ENCODE measurements at places on chromosomes 12 and 14.

DNA sequence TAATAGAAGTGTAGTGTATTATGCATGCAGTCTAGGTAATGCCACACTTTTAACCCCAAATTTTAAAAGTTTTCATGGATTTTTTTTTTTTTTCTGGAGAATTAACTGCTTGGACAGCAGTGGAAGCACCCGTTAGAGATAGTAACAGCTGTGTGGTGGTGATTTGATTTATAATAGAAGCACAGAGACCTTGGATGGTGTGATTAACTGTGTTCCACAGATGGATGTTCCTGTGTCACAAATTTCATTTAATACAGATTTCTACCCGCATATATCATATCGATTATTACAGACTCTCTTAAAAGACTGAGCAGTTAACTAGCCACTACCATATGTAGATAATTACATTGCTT, 47.0 kb downstream of the IFT81 start:
- DNase-seq: no peak

GRCh38 chr14:73717711-73718417, 3.7 kb upstream of the PNMA1 start:
- DNase-seq: no peak

GRCh38 chr14:65356327-65356836, 56.1 kb upstream of the FUT8 start:
- peak; percentile 44 for DNase-seq

GRCh38 chr12:8914716-8915526, 612 bp downstream of the PHC1 start:
- DNase-seq: peak; percentile 40

GRCh38 chr12:113638460-113638775, 166.7 kb upstream of the LHX5 start:
- no peak for DNase-seq

DNA sequence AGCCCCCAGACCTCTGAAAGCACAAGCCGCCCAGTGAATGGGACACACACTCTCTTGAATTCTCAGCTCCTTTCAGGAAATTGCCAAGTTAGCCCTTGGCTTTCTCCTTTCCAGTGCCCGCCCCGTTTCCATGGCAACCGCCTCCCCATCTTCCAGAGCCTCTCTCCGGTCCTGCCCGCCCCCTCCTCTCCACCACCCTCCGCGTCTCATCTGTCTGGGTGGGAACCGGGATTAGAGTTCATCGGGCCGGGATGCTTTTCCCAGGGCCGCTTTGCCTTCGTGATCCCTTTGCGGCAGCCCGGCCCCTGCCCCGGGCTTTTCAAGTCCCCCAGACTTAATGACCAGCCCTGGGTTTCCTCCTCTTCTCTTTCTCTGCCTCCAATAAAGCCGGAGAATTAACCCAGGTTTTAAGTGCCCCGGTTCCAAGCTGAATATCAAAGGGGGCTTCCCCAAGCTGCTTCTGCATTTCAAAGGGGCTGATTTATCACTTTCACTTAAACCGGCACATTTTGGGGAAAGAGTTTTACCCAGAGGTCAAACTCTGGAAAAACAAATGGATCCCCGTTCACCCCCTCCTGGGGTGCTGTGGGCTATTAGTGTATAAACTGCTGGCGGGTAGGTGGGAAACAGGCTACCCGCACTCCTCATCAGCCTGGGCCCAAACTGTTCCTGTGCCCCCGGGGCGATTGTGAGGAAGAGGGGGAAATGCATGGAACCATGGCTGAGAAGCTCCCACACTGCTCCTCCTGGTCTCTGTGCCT, 101.7 kb downstream of the ZFP36L1 start:
- no peak for DNase-seq

DNA sequence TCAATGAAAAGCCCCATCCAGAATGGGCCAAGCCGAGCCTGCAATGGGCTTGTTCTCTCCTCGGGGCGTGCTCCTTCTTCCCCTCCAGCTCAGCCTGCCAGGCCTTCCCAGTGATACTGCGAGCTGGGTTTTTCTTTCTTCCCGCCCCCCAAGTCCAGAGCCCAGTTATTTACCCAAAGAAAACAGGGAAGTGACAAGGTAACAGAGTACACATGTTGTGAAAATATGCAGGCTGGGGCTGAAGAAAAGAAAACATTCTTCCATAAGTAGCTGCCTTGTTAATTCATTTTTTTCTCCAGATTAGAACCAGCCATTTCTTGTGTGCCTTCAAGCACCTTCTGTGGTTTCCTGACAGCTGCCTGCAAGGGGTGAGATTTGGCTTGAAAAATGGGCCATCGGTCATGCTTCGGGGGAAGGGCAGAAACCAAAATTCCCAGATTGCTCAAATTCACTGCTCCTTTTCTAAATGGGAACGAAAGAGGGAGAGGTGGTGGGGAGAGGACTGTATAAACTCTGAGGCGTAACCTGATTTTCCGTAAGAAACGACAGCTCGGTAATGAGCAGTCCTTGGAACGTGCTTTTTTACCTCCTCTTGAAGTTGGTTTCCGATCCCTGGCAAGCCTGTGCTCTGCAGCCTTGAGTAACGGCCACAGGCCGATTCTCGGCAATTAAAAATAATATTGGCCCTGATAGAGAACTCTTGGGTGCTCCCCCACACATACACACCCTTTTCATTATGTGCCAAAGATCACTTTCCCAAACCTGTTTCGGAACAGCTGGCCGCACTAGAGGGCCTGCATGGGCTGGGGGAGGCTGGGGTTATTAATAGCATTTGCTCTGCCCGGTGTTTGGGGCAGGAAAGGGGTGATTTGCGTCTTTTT, 229.4 kb downstream of the ZFP36L1 start:
- DNase-seq: peak; percentile 20

- DNase-seq: no peak
Observed at GRCh38 chr14:96920023-96920422, 122.8 kb downstream of the VRK1 start.

DNA sequence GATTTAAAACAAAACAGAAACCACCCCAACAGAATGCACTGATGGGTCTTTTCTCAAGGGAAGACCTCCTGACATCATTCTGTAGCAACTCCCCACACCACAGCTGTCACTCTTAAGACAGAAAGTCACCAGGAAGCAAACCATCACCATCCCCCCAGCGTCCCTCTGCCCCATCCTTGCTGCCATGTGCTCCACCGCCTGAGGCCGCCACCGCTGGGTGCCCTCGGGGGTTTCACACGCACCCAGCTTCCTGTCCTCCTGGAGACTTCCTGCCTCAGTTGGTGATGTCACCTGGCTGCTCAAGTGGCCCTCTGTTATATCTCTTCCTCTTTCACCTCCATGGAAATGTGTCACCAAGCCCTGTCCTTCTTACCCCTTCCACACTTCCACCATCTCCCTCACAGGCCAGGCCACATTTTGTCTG, 71.4 kb upstream of the GPR68 start:
- peak; percentile 93 for DNase-seq

GRCh38 chr14:101475456-101476257, 85.6 kb upstream of the DIO3 start:
- DNase-seq: no peak

GRCh38 chr14:68627050-68627867, 165.6 kb downstream of the ZFP36L1 start:
- DNase-seq: no peak

- DNase-seq: peak; percentile 26
Observed at GRCh38 chr12:47328831-47329545, 249.2 kb upstream of the AMIGO2 start.

- no peak for DNase-seq
Observed at GRCh38 chr12:52264435-52264825, 10.0 kb upstream of the KRT86 start.

- no peak for DNase-seq
Observed at GRCh38 chr12:113660936-113661335, 189.3 kb upstream of the LHX5 start.

- peak; percentile 94 for DNase-seq
Observed at GRCh38 chr14:60344751-60345150, 95.7 kb downstream of the PPM1A start.

GRCh38 chr14:55075628-55076175, 24.3 kb downstream of the MAPK1IP1L start:
- no peak for DNase-seq

GRCh38 chr12:263574-263973, 938 bp upstream of the SLC6A13 start:
- DNase-seq: no peak

DNA sequence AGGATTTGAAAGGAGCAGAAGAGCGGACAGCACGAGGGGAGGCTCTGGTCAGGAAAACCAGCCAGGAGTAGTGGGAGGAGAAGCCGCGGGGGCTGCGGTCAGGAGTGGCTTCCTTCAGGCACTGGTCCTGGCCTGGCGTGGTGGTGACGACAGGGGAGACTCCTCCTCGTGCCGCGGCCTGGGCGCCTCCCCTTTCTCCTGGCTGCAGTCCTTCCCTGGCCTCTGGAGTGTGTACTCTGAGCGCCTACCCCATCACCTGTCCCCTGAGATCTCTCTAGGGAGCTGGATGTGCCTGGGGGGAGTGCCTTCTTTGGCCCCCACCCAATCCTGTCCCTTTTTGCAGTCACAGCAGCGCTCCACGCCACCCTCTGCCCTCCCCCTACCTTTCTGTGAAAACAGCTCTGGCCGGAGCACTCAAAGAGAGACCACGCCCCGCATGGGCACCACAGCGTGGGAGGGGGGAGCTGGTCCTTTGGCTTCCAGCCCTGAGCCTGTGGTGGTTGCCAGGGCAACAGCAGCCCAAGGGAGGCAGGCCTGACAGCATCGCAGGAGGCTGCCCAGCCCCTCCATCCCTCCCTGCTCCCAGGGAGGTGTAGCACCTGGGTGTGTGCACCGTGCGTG, 125.9 kb downstream of the CALM1 start:
- no peak for DNase-seq

- DNase-seq: no peak
Observed at GRCh38 chr12:19544353-19544752, 105.1 kb downstream of the AEBP2 start.

GRCh38 chr12:53330671-53331070, 5.5 kb downstream of the SP7 start:
- no peak for DNase-seq

DNA sequence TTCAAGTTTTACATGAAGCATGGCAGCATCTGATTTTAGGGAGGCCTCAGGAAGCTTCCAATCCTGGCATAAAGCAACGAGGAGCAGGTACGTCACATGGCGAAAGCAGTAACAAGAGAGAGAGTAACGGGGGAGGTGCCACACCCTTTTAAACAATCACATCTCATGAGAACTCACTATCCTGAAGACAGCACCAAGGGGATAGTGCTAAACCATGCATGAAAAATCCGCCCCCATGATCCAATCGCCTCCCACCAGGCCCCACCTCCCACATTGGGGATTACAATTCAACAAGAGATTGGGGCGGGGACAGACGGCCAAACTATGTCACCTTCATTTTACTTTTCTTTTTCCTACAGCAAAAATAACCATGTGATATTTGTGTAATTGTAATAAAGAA, 7.2 kb upstream of the MAP3K9 start:
- no peak for DNase-seq

- DNase-seq: no peak
Observed at GRCh38 chr14:94355191-94355794, 32.2 kb upstream of the SERPINA6 start.

DNA sequence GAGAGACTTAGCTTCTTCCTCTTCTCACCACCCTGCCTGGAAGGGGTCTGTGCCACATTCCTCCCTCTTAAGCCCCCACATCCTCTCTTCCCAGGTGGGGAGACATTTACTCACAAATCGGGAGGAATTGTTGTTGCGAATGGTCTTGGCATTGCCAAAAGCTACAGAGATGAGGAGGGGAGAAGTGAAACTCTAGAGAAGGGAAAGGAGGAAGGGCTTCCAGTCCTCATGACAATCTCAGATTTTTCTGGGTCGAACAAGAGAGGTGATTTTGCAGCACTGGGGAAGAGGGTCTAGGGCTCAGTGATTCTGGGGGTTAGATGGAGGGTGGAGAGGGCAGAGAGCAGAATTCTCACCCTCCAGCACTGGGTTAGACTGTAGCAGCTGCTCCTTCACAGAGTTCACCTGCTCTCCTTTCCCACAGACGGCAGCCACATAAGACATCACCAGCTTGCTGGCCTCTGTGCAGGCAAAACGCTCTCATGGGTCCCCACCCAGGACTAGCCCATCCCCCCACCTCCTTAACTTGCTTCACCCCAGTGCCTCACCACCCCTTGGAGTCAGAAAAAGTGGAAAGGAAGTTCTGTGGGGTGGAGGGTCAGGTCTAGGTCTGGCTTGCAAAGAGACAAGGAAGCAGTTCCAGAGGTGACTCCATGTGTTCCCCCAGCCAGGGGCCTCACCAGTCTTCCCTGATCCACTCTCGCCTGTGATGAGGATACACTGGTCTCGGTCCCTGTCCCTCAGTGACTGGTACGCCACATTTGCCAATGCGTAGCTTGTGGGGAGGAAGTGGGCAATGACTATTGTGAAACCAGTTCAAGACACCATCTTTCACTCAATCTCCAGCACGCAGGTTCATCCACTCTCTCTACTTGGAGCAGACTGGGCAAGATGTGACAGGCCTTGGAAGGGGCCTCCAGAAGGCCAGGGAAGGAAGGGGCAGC, 2.7 kb downstream of the MYO1A start:
- peak; percentile 92 for DNase-seq

DNA sequence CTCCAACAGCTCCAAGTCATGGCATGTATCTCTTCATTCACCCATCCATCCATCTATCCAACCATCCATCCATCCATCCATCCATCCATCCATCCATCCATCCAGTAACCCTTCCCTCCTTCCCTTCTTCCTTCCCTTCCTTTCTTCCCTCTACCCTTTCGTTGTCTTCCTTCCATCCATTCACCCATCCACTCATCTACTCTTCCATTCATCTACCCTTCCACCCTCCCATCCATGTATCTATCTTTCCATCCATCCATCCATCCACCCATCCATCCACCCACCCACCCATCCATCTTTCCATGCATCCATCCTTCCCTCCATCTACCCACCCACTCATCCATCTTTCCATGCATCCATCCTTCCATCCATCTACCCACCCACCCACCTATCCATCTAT, 53.2 kb upstream of the FBXO21 start:
- DNase-seq: no peak

GRCh38 chr12:56775638-56776037, 12.5 kb downstream of the HSD17B6 start:
- no peak for DNase-seq

DNA sequence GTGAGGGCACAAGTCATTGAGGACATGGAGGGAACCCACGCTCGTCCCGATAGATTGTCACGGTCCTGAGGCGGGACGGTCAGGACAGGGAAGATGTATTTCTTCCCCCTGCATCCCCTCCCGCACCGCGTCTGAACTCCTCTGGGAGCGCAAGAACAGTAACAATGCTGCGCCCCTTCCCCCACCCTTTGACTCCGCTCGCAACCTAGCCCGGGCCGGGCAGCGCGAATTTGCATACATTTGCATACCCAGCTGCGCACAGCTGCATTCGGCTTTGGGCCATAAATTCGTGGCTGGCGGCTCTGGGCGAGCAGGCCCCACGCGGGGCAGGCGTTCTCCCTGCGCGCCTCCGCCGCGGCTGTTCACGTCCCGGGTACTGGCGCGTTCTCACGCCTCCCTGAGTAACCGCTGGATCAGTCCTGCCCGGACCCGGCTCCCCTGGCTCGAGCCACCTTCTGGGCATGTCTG, 29.0 kb upstream of the SMUG1 start:
- DNase-seq: no peak

- no peak for DNase-seq
Observed at GRCh38 chr12:64087761-64088160, 134.3 kb downstream of the KICS2 start.

All from Jurkat, Clone E6-1 (cell line).